ENCODE measurements at places on chromosomes 3 and 15.

- DNase-seq: no peak
These were observed 298.9 kb upstream of the NR2F2 start for GRCh38 chr15:96031426-96032110.

GRCh38 chr3:48086705-48087104 lies 70.5 kb upstream of the MAP4 start:
- no peak for DNase-seq

- no peak for DNase-seq
These were observed 784 bp upstream of the CISH start for GRCh38 chr3:50612234-50612882.

GRCh38 chr3:63631670-63632069 lies 20.8 kb upstream of the SNTN start:
- no peak for DNase-seq

DNA sequence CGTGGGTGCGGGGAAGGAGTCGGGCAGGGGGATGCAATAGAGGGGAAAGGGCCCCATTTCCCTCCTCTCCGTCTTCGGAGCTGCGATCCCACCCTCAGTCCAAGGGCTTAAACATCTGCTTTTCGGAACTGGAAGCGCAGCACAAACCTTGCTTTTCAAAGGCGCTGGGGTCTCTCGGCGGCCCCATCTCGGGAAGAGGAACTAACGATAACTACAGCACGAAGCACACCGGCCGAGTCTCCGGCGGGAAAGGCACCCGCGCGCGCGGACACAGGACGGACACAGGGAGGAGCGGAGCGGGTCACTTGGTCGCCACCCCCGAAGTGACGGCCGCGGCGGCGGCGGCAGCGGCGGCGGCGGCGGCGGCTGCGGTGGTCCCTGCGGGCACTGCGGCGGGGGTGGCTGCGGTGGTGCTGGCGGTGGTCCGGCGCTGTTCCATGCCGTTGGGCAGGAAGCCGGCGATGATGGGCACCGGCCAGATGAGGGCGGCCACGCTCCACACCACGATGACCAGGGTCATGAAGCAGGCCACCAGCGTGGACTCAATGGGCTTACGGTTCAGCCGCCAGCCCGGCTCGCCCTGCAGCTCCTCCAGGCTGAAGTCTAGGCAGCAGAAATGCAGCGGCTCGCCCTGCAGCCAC lies 1.1 kb downstream of the TMEM158 start:
- peak; percentile 47 for DNase-seq

- DNase-seq: no peak
These were observed 497.3 kb downstream of the SHQ1 start for GRCh38 chr3:72350761-72351505.

- DNase-seq: no peak
These were observed 1022.4 kb downstream of the FHIT start for GRCh38 chr3:60228823-60229222.

Measured in MV-4-11 (cell line).